ENCODE measurements at places on chromosomes 12 and 14.

GRCh38 chr14:31960039-31960438, 117.1 kb upstream of the ARHGAP5 start:
- DNase-seq, result no peak

DNA sequence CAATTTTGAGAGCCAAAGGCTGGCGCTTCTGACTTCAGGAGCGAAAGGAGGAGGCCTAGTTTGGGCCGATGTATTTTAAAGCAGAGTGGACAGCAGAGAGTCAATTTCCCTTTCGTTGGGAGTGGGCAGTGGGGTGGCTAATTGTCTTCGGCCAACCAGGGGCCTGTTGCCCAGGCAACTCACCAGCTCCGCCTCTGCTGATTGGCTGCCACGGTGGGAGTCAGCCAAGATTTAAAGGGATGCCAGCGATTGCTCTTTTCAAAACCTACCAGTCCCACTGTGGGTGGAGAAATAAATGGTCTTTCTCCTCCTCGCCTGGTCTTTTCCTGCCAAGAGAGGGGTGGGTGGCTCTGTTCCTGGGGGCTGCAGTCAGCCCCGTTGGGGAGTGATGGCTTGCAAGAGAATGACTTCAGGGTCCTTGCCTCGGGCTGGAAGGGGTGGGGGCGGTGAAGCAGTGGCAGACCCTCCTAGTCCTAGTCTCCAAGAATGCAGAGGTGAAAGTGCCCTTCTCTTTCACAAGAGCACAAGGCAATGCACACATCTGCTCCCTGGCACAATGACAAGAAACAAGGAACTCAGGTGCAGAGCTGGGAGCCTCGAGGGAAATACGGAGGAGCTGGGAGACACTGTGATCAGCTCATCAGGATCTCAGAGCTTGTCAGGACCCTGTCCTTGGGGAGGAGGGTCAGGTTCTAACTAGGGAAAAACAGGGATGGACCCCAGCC, 37.7 kb downstream of the RASAL1 start:
- no peak for DNase-seq

GRCh38 chr12:124497039-124497438, 70.4 kb downstream of the NCOR2 start:
- DNase-seq, result no peak

DNA sequence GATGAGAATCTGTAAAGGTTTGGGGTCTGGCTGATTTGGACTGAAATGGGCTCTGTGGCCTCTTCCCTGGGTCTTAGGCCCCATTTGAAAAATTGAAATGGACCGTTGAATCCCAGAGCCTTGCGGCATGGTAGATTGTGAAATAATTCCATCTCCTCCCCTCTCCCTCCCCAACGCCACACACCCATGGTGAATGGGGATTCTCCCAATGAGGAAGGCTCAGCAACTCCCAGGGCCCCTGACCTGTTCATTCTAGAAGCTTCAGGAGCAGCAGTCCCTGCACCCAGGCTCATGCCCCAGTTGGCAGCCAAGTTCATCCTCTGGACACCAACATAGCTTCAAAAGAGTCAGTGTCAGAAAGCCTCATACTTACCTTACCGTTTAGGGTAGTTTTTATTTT, 217.4 kb downstream of the ZFP36L1 start:
- no peak for DNase-seq

- DNase-seq, result no peak
Measured at GRCh38 chr12:114735680-114736374, 51.9 kb upstream of the TBX3 start.

DNA sequence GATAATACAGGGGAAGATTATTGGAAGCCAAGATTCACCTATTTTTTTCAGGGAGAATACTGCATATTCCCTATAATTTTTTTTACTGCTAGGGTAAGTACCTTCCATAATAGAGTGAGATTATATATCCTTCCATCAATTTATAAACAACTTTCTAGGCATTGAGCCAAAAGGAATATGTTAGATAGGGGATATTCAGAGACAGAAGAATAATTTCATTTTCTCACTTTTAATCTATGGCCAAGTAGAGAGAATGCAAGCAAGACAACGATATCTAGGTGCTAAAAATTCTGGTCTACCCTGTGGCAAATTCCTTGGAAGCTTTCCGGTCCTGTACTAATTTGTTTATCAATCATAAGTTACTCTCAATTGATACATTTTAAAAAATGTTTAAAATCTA, 69.7 kb upstream of the STAC3 start:
- DNase-seq, result no peak
